ENCODE measurements at places on chromosomes 5 and 9.

GRCh38 chr5:66443462-66444130 lies 152.6 kb upstream of the MAST4 start:
- no peak for DNase-seq

DNA sequence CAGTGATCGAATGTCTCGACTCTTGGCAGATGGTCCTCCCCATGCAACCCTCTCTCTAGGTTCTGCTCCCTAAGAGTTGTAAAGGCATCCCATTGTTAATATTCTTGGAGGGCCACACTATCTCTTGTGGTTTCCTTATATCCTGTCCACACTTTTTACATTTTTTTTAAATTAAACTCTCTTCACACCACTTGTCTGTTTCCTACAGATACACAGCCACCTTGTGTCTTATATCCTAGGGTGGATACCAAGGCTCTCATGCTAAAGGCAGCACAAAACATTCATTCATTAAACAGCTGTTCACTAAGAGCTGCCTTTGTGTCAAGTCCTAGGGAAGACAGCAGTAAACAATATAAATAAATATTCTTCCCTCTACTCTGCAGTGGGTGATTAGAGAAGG lies 60.5 kb upstream of the SHISAL2B start:
- DNase-seq: no peak

GRCh38 chr5:145465474-145466263 lies 369.5 kb downstream of the PRELID2 start:
- no peak for DNase-seq

GRCh38 chr5:129125819-129126218 lies 31.3 kb downstream of the ISOC1 start:
- DNase-seq: peak; percentile 9

- DNase-seq: no peak
These were observed 86.2 kb downstream of the GIN1 start for GRCh38 chr5:103033696-103034095.

GRCh38 chr9:113540466-113540865 lies 76.9 kb downstream of the RGS3 start:
- no peak for DNase-seq

DNA sequence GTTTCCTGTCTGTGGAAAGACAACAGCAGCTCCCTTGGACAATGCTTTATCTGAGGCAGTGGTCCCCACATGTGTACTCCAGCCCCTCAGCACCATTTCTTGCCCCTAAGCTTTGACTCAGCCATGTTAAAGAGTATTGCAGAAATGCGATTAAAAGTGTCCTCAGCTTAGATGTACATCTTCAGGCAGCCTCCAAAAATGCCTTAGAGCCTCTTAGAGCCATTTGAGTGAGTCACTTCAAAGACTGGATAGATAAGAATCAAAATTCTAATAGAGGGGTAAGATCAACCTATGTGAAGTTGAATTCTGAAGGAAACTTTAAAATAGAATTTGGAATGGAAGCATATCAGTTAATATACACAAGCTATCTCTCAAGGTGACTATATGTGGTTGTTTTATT lies 296.3 kb downstream of the ADAMTS6 start:
- no peak for DNase-seq

DNA sequence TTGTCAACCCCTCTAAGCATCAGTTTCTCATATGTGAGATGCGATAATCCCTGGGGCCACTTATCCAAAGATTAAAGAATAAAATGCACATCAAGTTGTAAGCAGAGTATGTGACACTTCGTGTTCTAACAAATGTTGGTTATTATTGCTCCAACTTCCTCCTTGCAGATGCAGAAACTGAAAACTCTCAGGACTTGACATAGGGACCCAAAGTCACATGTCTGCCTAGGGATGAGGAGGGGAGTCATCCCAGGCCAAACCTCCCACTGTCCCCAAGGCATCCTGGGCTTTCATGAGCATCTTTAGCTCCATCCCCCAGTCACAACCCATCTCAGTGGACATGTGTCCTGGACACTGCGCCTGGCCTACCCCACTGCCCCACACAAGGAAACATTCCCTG lies 27.5 kb upstream of the SYK start:
- no peak for DNase-seq

GRCh38 chr5:146076455-146076854 lies 28.9 kb downstream of the PLAC8L1 start:
- peak; percentile 20 for DNase-seq

DNA sequence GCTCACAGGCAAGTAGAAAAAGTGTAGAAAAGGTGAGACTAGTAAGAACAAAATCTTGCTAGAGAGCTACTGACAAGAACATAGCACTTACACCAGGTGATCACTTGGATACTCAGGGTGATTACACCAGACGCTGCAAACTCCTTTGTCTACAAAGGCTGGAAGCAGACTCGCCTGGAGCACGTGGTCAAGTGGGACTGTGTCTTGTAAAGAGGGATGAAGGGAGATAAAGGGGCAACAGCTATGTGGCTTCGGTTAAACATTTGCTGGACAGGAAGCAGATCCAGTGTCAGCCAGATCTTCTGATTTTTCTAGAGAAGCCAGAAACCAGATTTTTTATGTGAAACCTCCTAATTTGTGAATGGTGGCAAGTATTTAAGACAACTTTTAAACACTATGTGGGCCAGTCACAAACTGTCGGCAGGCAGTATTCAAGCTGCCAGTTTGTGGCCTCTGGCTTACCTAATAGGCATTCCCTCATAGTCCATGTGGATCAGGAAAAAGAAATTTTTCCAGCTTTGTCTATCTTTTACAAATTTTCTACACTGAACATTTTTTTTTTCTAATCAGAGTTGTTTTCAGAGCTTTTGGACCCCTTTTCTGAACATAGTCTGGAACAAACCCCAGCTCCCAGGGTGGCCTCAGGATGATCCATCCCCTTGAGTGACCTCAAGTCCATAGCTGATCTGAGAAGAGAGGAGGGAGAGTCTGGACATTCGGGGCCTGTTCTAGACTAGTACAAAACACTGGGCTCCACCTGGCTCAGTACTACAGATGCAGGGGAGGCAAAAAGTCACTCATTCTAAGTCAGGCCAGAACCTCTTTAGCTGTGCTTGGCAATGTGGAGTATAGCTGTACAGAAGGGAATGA lies 262.9 kb downstream of the ARRDC3 start:
- no peak for DNase-seq

DNA sequence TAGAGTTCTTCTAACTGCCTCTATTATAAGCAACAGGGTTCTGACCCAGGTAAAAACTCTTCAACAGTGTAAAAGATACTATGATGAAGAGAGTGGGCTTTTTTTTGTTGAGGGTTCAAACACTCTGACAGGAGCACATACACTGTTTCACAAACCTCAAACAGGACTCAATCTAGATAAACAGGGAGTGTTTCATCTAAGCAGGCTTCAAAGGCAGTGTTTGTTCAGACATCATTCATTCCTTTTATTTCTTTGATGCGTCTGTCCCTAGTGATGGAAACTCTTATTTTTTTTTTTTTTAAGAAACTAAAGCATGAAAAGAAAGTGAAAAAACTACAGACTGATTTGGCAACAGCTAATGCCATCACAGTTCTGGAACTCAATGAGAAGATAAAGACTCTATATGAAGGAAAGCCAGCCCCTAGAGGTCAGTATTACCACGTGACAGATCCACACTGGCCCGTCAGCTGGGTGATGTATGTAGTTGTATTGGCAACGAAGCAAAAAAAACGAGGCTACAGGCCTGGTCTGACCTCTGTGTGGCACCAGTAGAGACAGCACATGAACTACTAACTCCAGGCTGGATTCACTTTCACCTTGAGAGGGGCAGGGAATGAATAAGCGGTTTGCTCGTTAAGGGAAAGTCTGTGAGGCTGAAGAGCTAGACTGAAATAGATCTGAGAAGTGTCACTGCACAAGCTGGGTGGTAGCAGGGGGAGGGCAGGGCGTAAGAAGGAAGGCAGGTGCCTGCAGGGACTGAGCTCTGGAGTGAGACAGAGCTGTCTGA lies 172.2 kb downstream of the CCDC192 start:
- DNase-seq: peak; percentile 39

DNA sequence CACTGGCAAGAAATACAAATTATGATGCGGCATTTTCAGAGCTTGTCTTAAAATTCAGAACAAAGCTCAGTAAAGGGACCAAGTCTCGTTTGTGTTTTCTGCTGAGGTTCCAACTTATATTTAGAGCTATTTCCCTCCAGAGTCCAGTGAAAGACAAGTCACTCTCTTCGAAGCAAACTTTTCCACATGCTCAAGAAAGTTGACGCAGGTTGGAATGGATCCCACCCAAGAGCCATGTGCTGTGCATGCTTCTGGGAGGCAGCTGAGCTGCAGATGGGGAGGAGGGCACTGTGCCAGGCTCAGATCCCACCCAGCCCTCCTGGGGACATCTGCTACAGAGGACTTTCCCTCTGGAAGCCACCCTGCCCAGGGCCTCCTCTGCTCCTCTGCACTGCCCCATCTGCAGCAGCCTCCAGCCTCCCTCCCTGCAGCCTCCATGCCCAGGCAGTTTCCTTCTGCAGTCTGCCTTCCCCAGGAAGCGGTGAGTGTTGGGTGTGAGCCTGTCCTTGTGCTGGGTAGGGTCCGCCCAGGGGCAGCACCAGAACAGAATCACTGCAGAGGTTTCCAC lies 75.3 kb downstream of the COL23A1 start:
- DNase-seq: no peak

GRCh38 chr9:969310-970150 lies 6.9 kb upstream of the DMRT3 start:
- DNase-seq: no peak

- no peak for DNase-seq
These were observed 4.1 kb upstream of the SEMA6A start for GRCh38 chr5:116578676-116579075.

DNA sequence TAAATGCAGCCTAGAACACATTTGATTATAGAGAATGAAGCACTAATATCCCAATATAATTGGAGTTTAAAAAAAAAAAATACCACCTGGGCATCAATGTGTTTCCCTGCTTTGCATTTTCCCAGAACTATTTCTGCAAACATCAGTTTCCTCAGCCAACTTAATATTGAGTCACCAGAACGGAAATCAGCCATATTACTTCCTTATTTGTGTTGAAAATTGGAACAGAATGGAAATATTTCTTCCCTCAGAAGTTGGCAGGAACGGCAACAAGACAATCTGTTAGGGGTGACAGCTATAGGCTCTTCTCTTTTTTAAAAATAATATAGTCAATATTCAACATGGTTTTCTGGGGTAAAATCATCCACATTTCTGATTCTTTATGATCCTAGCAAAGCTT lies 4.0 kb downstream of the MFAP3 start:
- peak; percentile 49 for DNase-seq

GRCh38 chr5:138945421-138946240 lies 70.5 kb upstream of the LRRTM2 start:
- DNase-seq: no peak

DNA sequence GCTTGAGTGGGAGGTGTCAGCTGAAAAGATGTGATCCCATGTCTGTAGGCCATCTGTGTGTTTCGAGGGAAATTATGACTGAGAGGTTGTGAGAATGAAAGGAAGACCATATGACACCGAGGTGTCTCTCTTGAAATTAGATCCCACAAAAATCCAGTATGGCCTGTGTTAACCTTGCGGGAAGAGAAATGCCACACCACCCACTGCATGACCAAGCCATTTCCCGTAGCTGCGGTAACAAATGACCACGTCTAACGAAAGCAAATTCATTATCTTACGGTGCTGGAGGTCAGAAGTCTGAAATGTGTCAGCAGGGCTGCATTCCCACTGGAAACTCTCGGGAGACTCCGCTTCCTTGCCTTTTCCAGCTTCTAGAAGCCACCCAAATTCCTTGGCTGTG lies 11.6 kb downstream of the C9orf57 start:
- DNase-seq: no peak

GRCh38 chr5:173922527-173922926 lies 34.4 kb downstream of the CPEB4 start:
- no peak for DNase-seq
